ENCODE measurements at places on chromosomes 6 and 20. TPM values are rescaled to one million over a fixed set of nuclear protein-coding genes. Genes with fewer than 3 reads are reported as not detected.

EDN1 gene
- 0.11 TPM for polyA plus RNA-seq

DNA sequence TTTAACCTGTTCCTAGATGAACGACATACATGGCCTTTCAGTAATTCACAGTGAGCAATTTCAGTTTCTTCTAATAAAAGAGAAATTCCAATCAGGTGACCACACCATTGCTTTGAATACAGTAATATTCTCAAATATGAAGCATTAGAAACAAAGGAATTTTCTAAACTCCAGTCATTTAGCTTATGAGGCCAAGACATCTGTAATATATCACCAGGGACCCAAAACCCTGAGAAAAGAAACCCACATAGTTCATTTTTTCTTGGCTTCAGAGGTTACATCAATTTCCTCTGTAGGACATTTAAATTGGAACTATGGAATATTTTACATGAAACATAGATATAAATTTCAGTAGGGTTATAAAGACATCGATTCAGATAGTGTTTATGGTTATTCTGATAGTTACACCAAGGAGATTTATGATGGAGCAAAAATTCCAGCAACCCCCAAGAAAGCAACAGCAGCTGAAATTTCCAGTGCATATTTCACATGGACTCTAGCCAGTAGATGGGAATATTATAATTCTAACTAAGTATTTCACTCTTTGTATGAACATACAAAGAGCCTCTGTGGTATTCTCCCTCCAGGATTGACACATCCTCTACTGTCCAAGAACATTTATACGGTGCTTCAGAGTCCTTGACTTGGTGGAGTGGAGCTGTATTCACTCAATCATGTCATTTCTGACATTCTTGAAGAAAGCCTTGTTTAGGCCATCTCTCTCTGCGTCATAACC lies 82.9 kb downstream of the ADGRG6 start:
- H3K27me3 ChIP-seq: no peaks in the 10 kb centered on the region
- H3K4me1 ChIP-seq: peaks cover 9% of the 10 kb centered on the region
- H3K36me3 ChIP-seq: no peaks in the 10 kb centered on the region
- H3K27ac ChIP-seq: no peak overlapping the region
- no peak overlapping the region for H3K4me3 ChIP-seq
- no peak for DNase-seq

DNA sequence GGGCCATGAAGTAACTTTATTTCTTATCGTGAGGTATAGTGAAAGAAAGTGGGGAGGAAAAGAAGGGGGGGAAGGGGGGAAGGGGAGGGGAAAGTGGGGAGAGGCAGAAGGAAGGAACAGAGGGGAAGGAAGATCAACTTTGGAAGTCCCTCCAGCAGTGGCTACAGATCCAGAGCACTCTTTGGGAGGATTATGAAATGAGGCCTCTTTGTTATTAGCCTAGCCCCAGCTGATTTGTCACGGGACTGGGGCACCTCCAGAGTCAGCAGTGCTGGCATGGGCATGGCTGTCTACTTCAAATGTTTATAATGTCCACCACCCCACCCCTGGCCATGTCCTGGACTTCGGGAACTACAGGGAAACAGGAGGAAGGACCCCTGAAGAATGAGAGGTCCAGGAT lies 7.6 kb downstream of the MOCS1 start:
- H3K4me1 ChIP-seq: no peaks in the 10 kb centered on the region
- no peaks in the 10 kb centered on the region for H3K27me3 ChIP-seq
- DNase-seq: no peak
- no peak overlapping the region for H3K4me3 ChIP-seq
- H3K36me3 ChIP-seq: no peaks in the 10 kb centered on the region
- no peak overlapping the region for H3K27ac ChIP-seq

- no peaks in the 10 kb centered on the region for H3K36me3 ChIP-seq
- peaks cover 5% of the 10 kb centered on the region for H3K27me3 ChIP-seq
- H3K27ac ChIP-seq: no peak overlapping the region
- DNase-seq: no peak
- no peak overlapping the region for H3K4me3 ChIP-seq
- no peaks in the 10 kb centered on the region for H3K4me1 ChIP-seq
Measured at GRCh38 chr6:99114769-99115406, 167.1 kb upstream of the FBXL4 start.

DNA sequence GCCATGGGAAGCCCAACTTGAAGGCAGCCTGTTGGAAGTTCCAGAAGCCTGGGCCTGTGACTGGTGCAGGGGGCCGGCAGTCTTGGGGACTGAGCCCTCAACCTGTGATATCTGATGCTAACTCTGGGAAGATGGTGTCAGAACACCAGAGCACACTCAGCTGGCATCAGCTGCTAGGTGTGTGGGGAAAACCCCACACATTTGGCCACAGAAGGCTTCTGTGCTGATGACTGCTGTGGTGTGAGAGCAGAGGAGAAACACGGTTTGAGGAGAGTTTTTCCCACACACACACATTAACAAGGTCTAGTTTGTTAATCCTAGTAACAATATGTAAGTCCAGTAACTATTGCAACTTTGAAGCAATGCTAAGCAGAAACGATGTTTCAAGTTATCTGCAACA lies 78.0 kb downstream of the PSMB1 start:
- H3K36me3 ChIP-seq: no peaks in the 10 kb centered on the region
- H3K27me3 ChIP-seq: peaks cover 3% of the 10 kb centered on the region
- no peak overlapping the region for H3K27ac ChIP-seq
- no peaks in the 10 kb centered on the region for H3K4me1 ChIP-seq
- H3K4me3 ChIP-seq: no peak overlapping the region
- no peak for DNase-seq

GRCh38 chr20:2469991-2470422 lies 582 bp downstream of the SNRPB start:
- peaks cover 38% of the 10 kb centered on the region for H3K36me3 ChIP-seq
- H3K27ac ChIP-seq: peak overlapping the region; percentile 88
- H3K4me1 ChIP-seq: peaks cover 17% of the 10 kb centered on the region
- no peaks in the 10 kb centered on the region for H3K27me3 ChIP-seq

DNA sequence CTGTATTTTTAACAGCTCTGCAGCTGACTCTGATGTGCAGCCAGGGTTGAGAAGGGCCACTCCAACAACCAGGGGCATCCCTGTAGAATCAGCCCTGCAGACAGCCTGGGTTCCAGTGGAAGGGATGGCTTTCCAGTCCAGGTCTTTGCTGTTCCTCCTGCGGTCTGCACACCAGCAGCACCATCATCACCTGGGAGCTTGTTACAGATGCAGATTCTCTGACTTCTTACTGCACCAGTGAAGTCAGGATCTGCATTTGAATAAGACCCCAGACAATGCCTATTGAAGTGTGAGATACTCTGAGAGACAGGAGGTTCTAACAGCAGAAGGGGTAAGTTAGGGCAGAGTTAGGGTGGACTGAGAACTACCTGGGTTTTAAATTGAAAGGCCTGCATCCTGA lies 151.3 kb downstream of the F13A1 start:
- no peaks in the 10 kb centered on the region for H3K4me1 ChIP-seq
- no peaks in the 10 kb centered on the region for H3K27me3 ChIP-seq
- DNase-seq: no peak
- H3K4me3 ChIP-seq: no peak overlapping the region
- H3K27ac ChIP-seq: no peak overlapping the region

GRCh38 chr6:150212778-150213177 lies 69.9 kb downstream of the PPP1R14C start:
- no peak overlapping the region for H3K27ac ChIP-seq
- no peak overlapping the region for H3K4me3 ChIP-seq
- DNase-seq: no peak
- no peaks in the 10 kb centered on the region for H3K36me3 ChIP-seq
- H3K4me1 ChIP-seq: no peaks in the 10 kb centered on the region

DNA sequence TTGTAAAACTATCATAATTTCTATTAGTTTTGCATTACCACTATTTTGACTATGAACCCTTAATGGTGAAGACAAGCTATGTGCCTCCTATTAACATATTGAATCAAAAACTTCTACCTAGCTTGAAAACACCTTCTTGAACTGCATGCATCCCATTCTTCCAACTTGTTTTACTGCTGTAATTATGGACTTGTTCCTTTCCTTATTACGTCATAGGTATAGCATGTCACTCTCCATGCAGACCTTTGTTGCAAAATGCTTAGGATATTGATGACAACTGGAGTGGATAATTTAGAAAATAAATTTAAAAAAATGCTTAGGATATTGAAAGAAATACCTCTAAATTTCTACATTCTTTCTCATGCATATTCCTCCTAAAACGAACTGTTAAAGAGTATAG lies 219.3 kb downstream of the KCNQ5 start:
- no peaks in the 10 kb centered on the region for H3K36me3 ChIP-seq
- DNase-seq: no peak
- no peak overlapping the region for H3K27ac ChIP-seq

C4B gene
- 0.18 TPM for polyA plus RNA-seq

LHFPL5 gene
- polyA plus RNA-seq: not detected

DNA sequence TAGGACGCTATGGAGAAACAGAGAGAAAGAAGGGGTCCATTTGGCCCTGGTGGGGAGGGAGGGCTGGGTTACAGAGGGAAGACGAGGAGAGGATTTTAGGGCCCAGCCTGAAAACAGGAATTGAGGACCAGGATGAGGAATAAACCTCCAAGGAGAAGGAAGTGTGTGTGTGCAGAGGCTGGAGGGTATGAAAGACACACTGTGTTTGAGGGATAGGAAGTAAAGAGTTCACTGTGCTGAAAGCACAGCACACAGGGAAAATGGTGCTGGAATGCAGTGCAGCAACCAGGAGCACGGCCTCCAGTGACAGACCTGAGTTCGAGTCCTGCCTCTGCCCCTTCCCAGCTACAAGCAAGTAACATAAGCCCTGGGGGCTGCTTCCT lies 7.8 kb downstream of the MBOAT1 start:
- H3K27me3 ChIP-seq: no peaks in the 10 kb centered on the region
- H3K27ac ChIP-seq: peak overlapping the region; percentile 85
- H3K4me1 ChIP-seq: peaks cover 83% of the 10 kb centered on the region
- no peak for DNase-seq
- no peak overlapping the region for H3K4me3 ChIP-seq

PACRG gene
- not detected for polyA plus RNA-seq

- no peak overlapping the region for H3K27ac ChIP-seq
- DNase-seq: no peak
- peaks cover 18% of the 10 kb centered on the region for H3K4me1 ChIP-seq
- no peak overlapping the region for H3K4me3 ChIP-seq
- no peaks in the 10 kb centered on the region for H3K27me3 ChIP-seq
Measured at GRCh38 chr6:158043586-158044524, 62.2 kb downstream of the SYNJ2 start.

DNA sequence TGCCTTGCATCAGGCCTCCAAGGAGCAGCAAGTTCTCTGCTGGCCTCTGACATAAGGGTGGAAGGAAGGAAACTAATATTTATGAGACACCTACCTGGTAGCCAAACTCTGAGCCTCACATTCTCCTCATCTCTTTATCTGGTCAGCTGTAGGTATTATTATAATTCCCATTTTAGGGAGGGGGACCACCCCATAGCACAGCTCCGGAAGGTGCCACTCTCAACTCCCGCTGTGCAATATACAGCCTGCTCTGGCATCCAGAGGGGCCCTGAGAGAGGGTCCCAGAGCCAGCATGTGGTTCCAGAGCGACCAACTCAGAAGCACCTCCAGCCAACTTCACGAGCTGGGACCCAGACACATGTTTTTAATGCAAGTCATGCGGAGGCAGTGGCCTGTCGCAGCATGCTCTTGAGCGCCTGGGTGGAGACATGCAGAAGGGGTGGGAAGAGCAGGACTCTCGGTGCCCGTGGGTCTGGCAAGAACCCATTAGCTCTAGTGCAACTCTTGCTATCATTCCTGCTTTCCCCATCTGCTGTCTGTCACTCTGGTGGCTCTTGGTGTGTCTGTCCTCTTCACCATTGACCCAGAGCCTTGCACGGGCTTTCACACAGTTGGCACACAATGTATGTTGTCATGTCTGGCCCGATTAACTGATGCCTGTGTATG lies 15.0 kb upstream of the MYMX start:
- H3K27me3 ChIP-seq: no peaks in the 10 kb centered on the region
- no peak overlapping the region for H3K27ac ChIP-seq
- H3K36me3 ChIP-seq: no peaks in the 10 kb centered on the region
- DNase-seq: no peak
- no peaks in the 10 kb centered on the region for H3K4me1 ChIP-seq

DNA sequence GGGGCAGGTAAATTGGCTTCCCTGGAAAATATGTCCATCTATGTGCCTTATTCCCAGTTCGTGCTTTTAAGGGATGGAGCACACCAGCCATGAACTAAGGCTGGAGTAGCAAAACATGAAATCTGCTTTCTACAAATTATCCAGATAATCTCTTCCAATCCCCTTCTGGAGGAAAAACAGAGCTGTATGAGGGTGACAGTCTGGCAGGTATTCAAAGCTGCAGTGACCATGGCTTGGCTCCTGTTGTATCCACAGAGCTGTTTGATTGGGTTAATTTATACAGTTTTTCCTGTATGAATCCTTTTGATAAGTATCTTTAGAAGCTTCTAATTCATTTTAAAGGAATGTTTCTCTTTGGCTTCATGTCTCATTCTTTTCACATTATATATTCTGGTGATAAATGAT lies 144.4 kb downstream of the AIG1 start:
- no peaks in the 10 kb centered on the region for H3K36me3 ChIP-seq
- no peak overlapping the region for H3K4me3 ChIP-seq
- H3K27me3 ChIP-seq: no peaks in the 10 kb centered on the region
- DNase-seq: no peak
- no peak overlapping the region for H3K27ac ChIP-seq
- no peaks in the 10 kb centered on the region for H3K4me1 ChIP-seq

DNA sequence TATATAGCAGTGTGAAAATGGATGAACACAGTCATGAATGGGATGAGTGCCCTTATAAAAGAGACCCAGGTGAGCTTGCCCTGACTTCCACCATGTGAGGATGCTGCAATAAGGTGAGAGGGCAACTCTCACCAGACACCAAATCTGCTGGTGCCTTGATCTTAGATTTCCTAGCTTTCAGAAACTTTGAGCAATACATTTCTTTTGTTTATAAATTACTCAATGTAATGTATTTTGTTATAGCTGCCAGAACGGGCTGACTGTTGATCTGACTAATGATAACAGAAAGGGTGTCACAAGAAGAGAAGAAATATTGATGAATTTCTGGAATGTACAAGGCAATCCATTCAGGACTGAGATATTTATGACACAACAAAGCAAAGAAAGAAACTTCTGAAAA lies 180.5 kb downstream of the MCHR2 start:
- H3K4me1 ChIP-seq: no peaks in the 10 kb centered on the region
- no peaks in the 10 kb centered on the region for H3K36me3 ChIP-seq
- H3K27ac ChIP-seq: no peak overlapping the region
- DNase-seq: no peak
- H3K4me3 ChIP-seq: no peak overlapping the region

DNA sequence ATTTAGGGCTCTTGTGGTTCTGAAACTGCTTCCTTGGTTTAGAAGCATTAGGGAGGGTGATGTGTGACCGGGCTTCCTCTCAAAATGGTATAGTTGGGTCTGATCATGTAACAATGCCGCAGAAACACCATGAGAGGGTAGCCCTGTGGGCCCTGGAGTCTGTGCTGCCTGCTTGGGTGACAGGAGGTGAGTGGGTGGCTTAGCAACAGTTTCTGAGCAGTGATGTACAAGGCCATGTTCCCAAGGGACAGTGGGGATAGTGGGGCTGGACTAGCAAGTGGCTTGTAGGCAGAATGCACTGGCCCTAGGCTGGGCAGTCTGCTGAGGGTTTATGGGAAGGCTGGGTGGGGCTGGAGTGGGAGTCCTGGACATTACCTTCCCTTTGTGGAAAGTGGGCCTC lies 106.9 kb upstream of the MYL9 start:
- H3K4me3 ChIP-seq: no peak overlapping the region
- peaks cover 10% of the 10 kb centered on the region for H3K4me1 ChIP-seq
- peaks cover 4% of the 10 kb centered on the region for H3K27me3 ChIP-seq
- H3K36me3 ChIP-seq: no peaks in the 10 kb centered on the region
- H3K27ac ChIP-seq: no peak overlapping the region
- no peak for DNase-seq

TAAR8 gene
- not detected for polyA plus RNA-seq

- no peak overlapping the region for H3K4me3 ChIP-seq
- H3K27me3 ChIP-seq: no peaks in the 10 kb centered on the region
- H3K4me1 ChIP-seq: no peaks in the 10 kb centered on the region
- no peaks in the 10 kb centered on the region for H3K36me3 ChIP-seq
- no peak for DNase-seq
- no peak overlapping the region for H3K27ac ChIP-seq
Measured at GRCh38 chr20:33301192-33301930, 18.3 kb downstream of the BPIFB1 start.
